HFFc6 (cell line): ENCODE measurements at places on chromosomes 6 and 20. TPM values are rescaled to one million over a fixed set of nuclear protein-coding genes. Genes with fewer than 3 reads are reported as not detected.

- DNase-seq: no peak
Measured at GRCh38 chr6:94683409-94683808, 893.9 kb upstream of the MANEA start.

- no peak for DNase-seq
Measured at GRCh38 chr6:102907181-102907580, 1513.7 kb downstream of the GRIK2 start.

GRCh38 chr20:18922251-18922650 lies 108.7 kb downstream of the SCP2D1 start:
- no peak for DNase-seq

DNA sequence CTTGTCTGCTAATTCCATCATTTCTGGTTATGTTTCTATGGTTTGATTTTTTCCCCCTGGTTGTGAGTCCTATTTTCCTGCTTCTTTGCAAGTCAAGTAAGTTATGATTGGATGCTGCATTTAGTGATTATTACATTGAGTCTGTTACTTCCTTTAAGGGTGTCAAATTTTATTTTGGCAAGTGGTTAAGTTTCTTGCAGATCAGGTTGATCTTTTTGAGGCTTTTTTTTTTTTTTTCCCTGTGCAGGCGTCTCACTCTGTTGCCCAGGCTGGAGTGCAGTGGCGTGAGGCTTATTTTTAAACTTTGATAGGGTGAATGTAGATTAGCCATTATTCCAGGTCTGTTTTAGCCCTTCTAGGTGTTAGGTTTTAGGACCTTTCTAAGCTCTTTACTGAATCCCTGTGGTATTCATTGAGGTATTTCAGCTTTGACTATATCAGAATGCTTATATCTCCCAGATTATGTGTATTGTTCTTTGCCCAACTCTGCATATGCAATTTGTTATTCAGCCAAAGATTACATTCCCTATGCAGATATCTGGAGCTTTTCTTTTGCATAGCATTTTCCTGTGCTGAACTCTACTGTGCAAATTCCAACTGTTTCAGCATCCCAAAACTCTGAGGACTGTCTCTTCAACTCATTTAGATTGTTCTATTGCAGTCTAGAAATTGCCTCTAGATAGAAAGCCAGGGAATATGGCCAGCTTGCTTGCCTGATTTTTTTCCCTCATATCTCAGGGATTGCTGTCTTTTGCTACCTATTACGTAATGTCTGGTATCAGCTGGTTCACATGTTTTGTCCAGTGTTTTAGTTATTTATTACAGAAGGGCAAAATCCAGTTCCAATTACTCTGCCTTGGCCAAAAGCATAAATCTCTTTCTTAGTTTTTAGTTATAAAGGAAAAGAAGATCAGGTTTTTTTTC lies 113.3 kb downstream of the AFG1L start:
- no peak for DNase-seq

- DNase-seq: no peak
Measured at GRCh38 chr6:99324996-99325395, 24.5 kb downstream of the FAXC start.

- DNase-seq: no peak
Measured at GRCh38 chr6:47004463-47004862, 37.7 kb downstream of the ADGRF1 start.

DNA sequence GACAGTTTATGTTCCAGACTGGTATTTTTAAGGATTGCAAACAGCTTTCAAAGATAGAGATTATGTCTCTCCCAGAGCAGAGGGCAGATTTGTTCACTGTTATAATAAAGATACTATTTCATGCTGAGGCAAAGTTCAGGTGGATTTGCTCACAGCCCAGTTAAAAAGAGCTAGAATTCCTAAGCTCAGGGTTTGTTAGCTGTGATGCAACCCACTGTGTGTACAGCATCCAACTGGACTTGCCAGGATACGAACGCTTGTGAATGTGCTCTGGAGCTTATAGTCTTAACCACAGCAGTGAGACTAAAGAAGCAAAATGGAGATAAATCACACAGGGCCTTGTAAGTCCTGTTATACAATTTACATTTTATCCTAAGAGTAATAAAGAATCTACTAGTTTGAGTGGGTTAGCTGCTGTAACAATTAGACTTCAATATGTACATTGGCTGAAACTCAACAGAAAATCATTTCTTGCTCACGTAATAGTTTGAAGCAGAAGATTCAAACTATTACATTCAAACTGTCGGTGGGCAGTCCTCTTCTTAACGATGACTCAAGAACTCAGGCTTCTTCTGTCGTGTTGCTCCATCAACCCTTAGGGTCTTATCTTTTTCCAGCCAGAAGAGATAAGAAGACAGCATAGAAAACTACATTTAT lies 204.0 kb upstream of the PLN start:
- no peak for DNase-seq

DNA sequence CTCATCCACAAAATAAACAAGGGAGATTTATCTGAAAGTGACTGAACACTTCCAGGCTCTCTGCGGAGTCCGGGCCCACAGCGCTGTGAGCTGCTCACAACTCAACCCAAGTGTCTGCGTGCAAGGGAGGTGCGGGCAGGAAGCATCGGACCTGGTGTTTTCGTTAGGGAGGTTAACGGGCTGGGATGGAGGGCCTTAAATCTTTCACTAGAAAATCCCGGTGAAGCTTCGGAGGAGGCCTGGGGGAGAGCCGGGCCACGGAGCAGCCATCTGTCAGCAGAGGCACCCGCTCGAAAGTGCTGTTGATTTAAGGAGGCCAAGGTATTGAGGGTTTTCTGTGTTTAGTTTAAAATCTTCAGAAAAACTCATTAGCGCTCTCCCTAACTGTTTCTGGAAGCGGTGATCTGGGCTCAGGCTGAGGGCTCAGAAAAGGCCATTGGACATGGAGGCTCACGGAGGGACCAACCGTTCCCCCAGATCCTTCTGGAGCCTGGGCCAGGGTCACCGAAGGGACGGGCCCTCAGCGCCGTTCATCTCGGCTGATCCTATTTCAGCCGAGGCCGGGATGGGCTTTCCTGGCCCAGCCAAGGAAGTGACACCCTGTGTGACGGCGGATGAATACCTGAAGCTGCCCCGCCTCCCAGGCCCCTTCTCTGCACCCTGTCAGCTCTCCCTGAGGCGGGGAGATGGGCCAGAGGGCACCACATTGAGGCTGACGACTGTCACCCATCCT lies 20.7 kb downstream of the GATA5 start:
- DNase-seq: no peak

DNA sequence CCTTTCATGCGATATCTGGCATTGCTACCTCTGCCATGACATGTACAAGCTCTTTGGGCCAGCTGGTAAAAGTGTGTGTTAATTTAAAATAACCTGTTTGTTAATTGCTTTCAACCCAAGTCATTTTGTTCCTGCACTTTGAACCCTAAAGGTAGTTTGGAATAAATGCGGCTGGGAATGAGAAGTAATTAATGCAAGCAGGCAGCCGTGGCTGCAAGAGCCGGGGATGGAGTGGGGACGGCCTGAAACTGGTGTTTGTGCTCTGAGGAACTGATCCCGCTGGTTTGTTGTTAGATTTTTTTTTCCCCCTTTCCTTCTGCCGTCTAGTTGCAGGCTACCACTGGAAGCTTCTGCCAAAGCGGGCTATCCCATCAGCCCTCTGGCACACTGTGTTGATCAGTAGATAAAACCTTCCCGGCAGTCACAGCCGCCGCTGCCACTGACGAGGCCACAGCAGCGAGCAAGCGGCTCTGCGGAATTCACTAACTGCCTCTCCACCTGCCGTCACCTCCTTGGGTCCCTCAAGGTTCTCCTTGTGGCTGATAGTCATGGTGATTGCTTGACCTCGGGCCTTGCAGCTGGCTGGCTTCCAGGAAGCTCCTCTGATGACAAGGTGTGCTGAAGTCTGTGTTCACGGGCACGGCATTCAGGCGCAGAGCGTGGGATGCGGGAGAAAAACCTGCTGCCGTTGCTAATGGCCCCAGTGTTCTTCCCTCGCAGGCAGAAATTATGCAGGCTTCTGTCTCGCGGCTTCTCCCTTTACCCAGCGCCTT lies 315.9 kb downstream of the TFAP2A start:
- no peak for DNase-seq

DNA sequence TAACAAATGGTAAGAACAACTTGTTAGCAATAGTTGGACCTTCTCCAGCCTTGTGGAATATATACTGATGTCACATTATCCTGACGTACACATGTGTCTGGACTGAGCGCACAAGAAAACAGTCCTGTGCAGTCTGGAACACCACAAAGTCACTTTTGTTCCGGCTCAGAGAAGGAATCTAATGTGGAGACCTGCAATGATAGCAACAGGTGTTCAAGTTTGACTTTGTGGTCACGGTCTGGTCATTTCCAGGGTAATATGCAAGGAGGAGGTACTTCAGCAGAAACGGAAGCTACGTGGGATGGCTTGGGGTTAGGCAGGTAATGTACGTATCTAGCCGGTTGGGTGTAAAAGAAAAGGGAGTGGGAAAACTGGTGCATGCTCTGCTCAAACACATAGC lies 687.2 kb upstream of the AGPAT4 start:
- DNase-seq: no peak

DNA sequence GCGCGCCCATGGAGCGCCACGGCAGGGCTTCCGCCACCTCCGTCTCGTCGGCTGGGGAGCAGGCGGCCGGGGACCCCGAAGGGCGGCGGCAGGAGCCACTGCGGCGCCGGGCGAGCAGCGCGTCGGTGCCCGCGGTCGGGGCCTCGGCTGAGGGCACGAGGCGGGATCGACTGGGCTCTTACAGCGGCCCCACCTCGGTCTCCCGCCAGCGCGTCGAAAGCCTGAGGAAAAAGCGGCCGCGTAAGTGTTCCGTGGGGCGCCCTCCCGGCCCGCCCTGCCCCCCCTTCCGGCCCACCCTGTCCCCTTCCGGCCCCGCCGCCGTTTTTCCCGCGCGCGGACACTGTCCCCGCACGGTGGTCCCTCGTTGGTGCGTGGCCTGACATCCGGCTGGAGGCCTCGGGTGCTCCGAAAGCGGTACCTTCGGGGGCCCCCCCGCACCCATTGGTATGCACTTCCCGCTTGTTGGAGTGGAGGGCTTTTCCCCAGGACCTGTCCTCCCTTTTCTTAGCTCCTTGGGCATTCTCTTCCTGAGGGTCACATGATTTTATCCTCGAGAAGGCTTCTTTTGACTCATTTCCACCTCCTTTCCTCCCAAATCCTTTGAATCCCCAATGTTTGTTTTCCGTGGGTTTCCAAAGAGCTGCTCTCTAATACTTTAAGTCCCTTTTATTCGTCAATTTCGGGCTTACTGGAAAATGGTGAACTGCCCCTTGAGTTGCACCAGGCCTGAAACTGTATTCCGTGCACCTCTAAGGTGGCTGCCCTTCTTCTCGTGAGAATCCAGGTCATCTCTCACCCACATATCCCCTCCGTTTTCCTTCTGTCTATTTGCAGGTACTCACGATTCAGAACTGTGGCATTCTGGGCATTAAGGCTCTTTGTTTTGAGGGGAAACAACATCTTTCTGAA lies 556 bp downstream of the PANK2 start:
- DNase-seq: no peak

The RBPJL gene
- total RNA-seq: not detected in 3 replicates

The NSFL1C gene
- total RNA-seq: 94.5 and 125 TPM in 2 replicates

The EPHA7 gene
- not detected in 3 replicates for total RNA-seq

The SLPI gene
- total RNA-seq: not detected in 3 replicates

The TSPO2 gene
- total RNA-seq: not detected in 3 replicates
